Cardiac muscle cell (in vitro differentiated cells and primary cell): ENCODE measurements at places on chromosomes 4 and X. TPM values are rescaled to one million over a fixed set of nuclear protein-coding genes. Genes with fewer than 3 reads are reported as not detected.

DNA sequence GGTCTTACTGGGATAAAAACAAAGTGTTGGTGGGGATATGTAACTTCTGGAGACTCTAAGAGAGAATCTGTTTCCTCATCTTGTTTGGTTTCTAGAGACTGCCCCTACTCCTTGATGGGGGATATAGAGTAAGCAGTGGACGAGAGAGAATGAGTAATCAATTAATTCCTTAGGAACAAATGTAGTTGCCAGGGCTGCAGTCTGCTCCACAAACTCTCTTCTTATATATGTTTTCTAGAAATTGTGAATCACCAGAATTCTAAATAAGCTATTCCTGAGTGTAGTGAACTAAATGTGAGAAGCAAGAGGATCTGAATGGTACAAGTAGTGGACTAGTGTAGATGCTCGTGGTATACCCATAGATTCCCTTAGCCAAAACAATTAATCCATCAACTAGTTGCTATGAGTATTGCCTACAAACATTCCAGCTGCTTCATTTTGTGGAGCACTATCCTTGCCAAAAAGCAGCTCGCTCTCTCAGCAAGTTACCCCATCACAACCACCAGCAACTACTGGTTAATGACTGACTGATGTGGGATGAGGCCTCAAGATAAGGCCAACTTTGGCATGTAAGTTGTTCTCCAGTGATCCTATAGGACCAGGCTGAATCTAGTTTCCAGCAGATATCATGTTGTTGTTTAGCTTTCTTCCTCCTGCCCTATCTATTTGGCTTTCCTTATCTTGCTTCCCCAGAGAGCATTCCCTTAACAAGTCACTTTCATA, 273.0 kb downstream of the SLC7A11 start:
- no peak for DNase-seq

DNA sequence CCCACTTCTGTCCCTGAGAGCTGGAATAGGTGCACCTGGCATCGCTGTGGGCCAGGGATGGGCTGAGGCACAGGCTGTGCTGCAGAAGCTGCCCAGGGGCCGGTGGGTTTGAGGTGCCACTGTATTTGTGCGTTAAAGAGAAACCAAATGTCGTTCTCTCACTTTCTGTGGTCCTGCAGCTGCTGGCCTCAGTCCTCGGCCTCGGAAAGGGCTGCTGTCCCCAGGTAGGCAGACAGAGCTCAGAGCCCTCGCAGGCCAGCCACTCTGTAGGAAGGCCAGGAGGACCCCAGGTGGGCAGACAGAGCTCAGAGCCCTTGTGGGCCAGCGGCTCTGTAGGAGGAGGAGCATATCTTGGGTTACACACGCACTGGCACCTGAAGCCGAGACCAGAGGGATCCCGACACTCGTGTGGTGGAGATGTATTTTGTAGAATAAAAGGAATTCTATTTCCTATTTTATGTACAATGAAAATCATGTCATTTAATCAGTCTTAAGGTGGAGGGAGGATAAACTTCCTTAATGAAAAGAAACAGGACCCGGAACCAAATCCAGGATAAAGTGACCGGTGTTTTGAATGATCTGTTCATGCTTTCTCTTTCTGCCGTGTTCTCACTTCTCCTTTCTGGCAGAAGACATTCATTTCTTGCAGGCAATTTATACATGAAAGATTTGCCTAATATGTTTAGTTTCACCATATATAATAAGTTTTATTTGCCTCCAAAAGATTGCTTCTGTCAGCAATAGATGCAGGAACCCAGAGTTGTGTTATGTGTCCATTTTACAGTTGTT, 54.4 kb upstream of the HGFAC start:
- no peak for DNase-seq

- no peak for DNase-seq
Observed at GRCh38 chr4:74093981-74094623, 4.9 kb downstream of the CXCL2 start.

- DNase-seq: no peak
Observed at GRCh38 chr4:22021106-22021505, 72.5 kb upstream of the KCNIP4 start.

DNA sequence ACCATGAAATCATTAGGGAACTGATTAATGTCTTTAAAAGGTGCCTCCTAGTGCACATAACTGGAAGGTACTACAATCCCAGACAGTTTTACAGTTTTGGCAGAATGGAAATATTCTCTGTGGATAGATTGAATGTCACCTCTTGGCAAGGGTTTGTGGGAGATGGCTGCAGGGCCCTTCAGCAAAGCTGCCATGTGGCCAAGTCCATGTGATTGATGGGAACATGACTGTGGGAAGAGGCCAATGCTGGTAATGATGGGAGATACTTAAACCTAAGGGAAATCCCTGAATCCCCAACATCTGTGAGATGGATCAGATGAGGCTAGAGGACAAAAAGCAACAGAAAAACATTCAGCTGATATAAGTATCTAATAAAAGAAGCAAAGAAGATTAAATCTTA, 493.7 kb downstream of the MAGEE1 start:
- no peak for DNase-seq

DNA sequence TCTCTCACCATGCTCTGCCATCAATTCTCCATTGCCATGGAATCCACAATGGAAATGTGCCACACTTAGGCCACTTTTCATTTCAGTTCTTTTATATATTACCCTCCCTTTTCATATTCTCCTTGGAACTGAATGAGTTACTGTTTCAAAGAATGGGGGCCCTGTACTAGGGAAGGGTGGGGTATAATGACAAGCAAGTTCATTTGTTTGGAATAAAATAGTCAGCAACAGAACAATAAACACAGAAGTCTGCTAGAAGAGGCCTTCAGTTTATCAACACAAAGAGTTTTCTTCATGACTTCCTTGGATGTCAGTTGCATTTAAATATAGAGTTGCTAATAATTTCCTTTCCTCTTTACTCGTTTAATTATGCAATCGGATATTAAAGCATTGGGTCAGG, 478.3 kb upstream of the FTHL17 start:
- no peak for DNase-seq

DNA sequence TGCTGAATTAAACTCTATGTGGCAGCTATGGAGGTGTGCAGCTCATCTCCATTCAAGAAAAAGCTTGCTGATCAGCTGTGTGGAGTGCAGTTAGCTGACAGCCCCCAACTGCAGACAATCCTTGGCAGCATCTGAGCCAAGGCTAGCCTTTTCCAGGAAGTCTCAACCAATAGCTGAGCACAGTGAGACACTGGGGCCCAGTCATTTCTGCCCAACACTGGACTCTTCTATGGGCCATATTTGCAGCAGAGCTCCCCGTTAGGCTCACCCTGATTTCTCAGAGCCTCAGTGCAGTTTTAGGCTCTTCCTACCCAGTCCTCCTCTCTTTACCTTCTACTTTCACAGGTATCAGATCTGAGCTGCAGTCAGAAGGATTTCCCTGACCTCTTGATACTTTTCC, 12.9 kb downstream of the DDX53 start:
- no peak for DNase-seq

GRCh38 chrX:81586096-81586495, 384.2 kb downstream of the SH3BGRL start:
- DNase-seq: no peak

DNA sequence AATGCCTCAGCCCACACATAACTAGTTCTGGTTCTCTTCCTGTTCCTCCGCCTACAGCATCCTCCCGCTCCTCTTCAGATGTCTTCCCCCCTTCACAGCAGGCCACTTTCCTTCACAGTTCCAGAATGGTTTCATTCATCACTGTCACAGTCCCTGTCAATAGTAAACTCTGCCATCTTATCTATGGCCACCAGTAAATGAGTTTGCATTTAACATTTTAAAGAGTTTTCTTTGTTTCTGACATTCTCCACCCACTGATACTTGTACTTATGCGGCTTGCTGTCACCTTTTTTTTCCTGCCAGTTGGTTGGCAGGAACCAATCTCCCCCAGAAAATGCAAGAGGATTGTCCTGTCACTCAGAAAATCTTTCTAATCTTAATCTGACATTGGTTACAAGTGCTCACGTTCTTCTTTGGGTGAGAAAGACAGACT, 114.1 kb downstream of the GLUD2 start:
- no peak for DNase-seq

DNA sequence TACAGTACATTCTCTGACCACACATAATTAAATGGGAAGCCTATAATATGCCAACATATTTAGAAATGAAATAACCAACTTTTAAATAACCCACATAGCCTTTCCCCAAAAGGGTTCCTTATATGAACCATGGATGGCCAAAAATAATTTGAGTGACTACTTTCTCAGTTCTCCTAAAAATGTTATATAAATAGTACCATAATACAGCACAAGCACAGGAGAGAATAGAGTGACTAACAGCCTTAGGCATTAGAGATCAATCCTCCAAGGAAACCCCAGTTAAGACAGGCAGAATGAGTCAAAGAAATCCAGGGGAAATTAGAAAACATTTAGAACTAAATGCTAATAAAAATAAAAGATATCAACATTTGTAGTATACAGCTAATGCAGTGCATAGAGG, 50.2 kb downstream of the ANKRD17 start:
- DNase-seq: no peak

DNA sequence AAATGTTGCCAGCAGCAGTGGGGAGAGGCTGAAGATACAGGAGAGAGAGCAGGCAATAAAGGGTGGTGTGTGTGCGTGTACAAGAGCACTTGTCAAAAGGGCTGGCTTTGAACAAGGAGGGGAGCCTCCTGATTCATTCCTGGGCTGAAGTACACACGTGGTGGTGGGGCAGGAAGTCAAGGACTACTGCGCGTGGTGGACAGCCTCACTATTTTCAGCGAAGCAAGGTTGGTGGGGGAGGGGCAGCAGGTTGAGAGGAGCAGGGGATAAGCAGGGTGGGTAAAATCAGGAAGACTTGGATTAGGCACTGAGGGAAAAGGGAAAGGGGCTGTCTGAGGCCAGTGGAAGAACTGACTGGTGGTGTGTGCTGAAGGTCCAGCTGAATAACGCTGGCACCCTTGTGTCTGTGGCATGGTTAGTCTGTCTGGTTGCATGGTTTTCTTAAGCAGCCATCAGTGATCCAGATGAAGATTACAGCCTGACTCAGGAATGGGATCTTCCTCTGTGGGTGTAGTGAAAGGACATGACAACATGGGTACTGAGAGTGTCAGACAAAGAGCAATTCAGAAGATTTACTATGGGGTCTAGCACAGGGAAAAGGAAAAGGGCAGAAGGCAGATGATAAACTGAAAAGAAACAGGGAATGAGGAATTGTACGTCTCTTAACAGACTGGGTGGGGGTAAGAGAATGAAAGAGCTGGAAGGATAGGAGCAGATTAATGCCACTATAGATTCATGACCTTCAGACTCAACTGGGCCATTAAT, 149.8 kb downstream of the CHM start:
- DNase-seq: no peak

DNA sequence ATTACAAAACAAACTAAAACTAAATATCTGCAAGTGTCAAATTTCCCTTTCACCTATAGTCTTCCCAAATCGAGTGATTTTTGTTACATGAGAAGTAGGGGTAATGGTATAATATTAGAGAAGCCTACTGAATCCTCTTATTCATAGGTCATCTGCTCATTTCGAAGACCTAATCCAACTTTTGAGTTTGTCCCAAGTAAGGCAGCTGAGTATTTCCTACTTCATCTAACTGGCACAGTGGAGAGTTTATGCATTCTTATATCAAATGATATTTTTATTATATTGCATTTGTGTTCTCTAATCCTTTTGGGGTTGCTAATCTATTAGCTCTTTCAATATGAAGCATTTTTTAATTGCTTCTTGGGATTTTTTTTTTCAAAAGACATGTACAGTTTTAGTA, 7.7 kb upstream of the NR3C2 start:
- no peak for DNase-seq

DNA sequence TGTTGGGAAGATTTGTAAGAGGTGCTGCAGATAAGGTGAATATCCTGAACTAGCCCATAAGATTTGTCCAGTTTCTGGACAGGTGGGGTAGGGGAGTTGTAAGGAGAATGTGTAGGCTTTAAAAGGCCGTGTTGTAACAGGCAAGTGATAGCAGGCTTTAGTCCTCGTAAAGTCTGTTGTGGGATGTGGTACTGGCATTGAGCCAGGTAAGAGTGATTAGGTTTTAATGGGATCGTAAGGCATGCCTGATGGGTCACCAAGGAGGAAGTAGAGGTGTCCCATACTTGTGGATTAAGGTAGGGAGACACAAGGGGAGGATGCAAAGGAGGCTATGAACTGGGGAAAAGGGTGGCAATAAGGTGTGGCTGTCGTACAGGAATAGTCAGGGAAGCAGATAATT, 256.9 kb upstream of the DKK2 start:
- no peak for DNase-seq

DNA sequence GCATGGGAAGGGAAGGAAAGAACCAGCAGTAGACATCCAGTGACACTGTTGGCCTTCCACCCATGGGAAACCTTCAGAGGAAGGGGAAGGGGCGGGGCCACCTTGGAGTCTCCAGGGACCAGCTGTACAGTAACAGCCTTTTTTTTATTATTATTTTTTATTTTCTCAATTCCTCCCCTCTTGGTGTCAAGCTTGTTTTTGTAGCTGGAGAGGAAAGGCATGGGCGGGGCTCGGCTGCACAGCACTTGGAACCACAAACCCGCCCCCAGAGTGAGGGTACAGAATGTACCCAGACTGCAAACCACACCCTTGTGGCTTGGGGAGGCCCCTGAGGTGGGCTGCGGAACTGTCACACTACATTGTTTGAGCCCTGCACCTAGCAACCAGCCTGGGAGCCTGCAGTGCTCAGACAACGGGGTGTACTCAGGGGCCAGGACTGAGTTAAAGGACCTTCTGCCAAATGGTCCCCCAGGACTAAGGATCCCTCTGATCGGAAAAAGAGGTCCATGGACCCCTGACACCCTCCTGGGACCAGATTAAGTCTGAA, 45.7 kb downstream of the PRPS1 start:
- DNase-seq: peak; percentile 95

The FBXO8 gene
- 17.5 and 18.1 TPM in 2 replicates for total RNA-seq

The CD38 gene
- total RNA-seq: not detected in 2 replicates

The BANK1 gene
- 0.04 and 0.27 TPM in 2 replicates for total RNA-seq

The DMRTC1 gene
- 0.46 TPM in 1 of 2 replicates, not detected in the other for total RNA-seq

The CLGN gene
- 9.1 and 15.1 TPM in 2 replicates for total RNA-seq

The CDS1 gene
- total RNA-seq: 0.74 and 2.2 TPM in 2 replicates

The CXorf49B gene
- total RNA-seq: not detected in 2 replicates

The DCLK2 gene
- 4.8 and 5.7 TPM in 2 replicates for total RNA-seq

The PNCK gene
- 19.4 and 23.5 TPM in 2 replicates for total RNA-seq
